ENCODE measurements at places on chromosomes 12 and 14.
A peak's percentile ranks its signal among the peaks of the same experiment; 100 is the strongest.

GRCh38 chr12:52506858-52507715 lies 13.1 kb downstream of the KRT5 start:
- no peak for DNase-seq

DNA sequence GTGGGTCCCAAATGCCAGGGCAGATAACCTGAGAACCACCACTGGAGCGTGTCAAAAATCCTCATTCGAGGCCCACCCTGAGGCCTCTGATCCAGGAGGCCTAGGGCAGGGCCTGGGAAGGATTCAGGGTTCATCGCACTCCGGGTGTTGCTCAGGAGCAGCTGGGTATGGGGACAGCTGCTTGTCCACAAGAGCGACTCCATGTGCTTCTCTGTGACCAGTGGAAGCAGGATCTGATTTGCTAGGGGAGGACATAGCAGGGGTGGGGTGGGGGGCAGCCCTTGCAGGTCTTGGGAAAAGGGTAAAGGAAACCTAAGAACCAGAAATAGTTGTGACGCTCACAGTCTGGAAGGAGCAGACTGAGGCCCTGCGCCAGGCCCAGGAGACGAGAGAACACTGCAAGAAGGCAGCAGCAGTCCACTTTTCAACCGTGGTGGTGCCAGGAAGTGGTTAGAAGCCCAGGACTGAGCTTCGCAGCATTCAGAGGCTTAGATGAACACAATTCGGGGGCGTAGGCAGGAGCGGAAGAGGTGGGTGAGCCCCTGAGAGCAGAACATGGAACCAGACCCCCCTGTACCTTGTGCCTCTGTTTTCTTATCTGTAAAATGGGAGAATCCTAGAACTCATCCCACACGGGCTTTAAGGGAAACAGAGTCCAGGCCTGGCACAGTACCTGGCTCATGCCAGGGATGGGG lies 33.7 kb downstream of the ITPK1 start:
- DNase-seq = no peak

DNA sequence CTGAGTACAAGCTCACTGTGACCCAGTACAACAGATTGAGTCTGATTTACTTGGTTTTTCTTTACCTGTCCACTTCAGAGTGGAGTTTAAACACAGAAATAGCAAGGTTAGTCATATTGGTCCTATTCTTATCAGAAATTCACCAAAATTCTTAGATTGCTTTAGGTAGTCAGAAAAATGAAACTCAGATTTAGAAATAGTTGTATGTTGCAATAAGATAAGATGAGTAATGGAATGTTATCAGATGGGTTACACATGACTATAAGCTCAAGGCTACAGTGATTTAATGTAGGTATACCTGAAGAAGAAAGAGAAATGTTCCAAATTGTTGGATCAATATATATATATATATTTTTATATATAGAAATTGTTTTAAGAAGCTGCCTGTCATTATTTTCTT lies 524.1 kb downstream of the LRFN5 start:
- no peak for DNase-seq

GRCh38 chr14:61328626-61329262 lies 7.4 kb downstream of the PRKCH start:
- DNase-seq = no peak

GRCh38 chr12:14148489-14149270 lies 167.3 kb upstream of the GRIN2B start:
- DNase-seq = no peak

GRCh38 chr12:78645956-78646355 lies 218.6 kb upstream of the SYT1 start:
- DNase-seq = no peak

DNA sequence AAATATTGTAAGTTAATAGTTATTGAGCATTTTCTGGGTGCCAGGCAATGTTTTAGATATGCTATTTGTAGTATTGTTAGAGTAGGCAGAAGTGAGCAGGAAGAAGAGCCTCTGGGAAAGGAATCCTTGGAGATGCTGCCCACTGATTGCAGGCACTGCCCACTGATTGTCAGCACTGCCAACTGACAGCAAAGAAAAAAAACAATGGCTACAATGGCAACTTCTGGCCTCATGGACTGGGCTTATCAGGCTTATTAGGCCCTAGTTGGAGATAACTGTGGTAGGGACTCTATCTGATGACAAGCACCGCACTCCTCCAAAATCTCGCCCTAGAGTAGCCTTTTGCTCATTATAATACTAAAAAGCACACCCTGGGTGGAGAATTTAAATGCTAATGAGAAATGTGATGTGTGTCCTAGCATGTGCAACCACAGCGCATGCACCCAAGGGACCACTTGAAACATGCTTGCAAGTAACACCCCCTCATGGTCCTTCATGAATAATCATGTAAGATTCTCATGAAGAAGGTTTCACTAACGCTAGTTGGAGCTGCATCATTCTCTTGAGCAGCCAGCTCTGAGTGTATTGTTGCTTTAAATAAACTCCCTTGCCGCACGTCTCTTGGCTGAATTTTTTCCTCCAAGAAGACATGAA lies 103.5 kb upstream of the PPP4R3A start:
- no peak for DNase-seq

- no peak for DNase-seq
These were observed 180.3 kb downstream of the RAD51B start for GRCh38 chr14:67999705-68000384.

DNA sequence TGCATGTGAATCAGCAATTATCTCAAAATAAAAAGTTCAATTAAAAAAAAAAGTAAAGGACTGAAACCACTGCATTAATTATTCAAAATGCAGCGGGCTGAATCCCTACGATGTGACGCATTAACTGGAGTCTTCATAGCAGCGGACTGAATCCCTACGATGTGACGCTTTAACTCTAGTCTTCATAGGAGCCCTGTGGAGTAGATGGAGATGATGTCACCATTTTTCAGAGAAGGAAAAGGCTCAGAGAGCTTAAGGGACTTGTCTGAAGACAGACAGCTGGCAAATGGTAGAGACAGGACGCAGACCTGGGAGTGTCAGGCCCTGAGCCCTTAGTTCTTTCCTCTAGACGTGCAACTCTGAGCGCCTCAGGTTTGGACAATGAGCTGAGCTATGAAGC lies 168.0 kb upstream of the MYL2 start:
- no peak for DNase-seq

- no peak for DNase-seq
These were observed 227.5 kb upstream of the ABCD2 start for GRCh38 chr12:39846971-39847650.

DNA sequence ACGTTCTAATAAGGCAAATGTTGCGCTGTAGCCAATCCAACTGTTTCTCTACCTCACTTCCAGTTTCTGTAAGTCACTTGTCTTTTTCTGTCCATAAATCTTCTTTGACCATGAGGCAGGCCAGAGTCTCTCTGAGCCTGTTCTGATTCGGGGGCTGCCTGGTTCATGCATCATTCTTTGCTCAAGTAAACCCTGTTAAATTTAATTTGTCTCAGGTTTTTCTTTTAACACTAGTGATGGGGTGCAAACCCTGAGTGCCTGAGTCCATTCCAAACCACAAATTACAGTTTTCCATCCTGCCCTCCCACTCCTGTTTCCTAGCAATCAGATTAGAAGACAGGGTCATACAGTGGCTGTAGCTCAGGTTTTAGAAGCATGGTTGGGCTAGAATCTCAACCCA lies 41.9 kb downstream of the VWF start:
- no peak for DNase-seq

DNA sequence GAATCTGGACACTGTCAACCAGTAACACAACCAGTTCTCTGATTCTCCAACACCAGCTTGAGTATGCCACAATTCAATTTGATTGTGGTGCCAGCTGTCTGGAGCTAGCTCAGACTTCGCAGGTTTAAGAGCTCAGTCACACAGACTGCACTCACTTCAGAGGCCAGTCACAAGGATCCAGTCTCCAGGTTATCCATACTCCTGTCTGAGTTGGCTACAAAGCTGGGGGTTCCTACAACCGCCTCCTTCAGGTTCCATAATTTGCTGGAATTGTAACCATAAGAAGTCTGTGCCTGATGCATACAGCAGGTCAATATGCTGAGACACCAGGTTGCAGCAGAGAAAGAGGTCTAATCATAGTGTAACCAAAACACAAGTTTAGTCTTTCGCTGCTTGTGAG lies 70.5 kb upstream of the CPSF6 start:
- no peak for DNase-seq

GRCh38 chr12:64273527-64274403 lies 51.7 kb upstream of the KICS2 start:
- DNase-seq = no peak

DNA sequence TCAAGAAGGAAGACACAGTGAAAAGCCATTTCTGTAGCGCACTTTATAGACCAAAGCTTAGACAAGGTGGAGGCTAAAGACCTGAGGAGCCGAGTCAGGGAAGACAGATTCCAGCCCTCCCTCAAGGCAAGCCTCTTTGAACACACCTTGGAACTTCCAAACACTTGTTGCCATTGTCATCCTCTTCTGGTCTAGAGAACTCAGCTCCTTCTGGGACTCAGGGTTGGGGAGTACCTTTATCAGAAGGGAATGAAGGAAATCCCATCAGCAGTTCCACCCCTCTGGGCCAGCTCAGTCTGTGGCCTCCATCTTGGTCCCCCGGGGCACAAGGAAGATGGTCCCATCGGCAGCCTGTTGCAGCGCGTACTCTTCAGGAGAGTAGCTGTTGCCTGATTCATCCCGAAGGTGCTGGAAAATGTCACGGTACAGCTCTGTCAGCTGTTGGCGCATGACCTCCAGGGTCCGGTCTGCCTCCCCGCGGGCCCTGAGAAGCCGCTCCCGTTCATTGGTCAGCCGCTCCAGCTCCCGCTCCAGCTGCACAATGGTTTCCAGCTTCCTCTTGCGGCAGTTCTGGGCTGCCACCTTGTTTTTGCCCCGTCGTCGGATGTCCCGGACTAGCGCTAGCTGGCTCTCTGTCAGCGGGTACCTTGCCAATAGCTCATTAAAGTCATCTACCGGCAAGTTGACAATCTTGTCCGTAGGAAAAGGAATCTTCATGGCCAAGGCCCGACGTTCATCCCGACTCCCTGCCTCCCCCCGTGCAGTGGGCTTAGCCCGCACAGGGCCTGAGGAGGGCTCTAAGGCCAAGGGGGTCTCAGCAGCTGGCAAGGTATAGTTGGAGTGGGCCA lies 8.5 kb downstream of the NFE2 start:
- DNase-seq = no peak

- no peak for DNase-seq
These were observed 53.3 kb upstream of the ETV6 start for GRCh38 chr12:11596141-11596540.

DNA sequence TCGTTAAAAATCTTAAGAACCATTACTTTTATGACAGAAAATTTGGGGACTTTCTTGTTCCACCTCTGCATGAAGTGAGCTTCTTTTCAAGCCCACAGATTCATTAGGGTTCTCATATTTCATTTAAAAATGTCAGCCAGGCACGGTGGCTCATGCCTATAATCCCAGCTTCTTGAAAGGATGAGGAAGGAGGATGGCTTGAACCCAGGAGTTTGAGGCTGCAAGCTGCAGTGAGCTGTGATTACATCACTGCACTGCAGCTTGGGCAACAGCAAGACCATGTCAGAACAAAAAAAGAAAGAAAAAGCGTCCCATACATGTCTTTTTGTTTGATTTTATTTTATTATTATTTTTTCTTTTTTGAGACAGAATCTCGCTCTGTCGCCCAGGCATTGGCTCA lies 43.4 kb upstream of the ATF1 start:
- DNase-seq = no peak

DNA sequence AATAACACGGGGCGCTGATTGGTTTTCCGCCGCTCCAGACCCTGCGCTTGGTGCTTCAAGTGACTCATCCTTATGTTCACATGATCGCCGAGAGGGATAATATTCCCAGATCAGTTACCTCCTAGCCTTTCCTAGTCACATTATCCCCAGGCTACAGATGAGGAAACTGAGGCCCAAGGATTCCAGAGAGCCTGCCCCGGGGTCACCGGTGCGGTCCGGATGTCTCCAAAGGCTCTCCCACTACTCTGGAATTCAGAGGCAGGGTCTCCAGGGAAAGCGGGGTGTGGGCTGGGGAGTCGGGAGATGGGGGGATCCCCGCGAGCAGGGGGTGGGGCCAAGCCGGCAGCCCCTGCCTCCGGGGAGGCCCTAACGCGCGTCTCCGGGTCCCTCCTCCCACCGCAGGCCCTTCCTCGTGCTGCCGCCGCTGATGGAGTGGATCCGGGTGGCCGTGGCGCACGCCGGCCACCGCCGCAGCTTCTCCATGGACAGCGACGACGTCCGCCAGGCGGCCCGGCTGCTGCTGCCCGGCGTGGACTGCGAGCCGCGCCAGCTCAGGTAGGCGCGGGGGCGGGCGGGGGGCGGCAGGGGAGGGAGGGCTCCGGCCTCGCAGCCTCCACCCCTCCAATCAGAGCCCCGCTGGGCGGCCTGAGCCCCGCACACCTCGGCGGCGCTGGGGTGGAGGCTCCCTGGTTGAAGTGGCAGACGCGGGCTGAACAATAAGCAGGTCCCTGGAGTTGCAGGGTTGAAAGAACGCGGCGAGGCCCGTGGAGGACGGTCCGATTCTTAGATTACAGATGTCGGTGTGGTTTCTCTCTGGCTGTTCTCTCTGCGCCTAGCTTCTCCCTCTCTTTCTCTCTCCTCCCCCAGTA lies 104.6 kb upstream of the PWP1 start:
- no peak for DNase-seq

- DNase-seq = peak; percentile 66
These were observed 32.9 kb downstream of the MVK start for GRCh38 chr12:109606320-109607028.

- DNase-seq = no peak
These were observed 2.0 kb downstream of the MAP4K5 start for GRCh38 chr14:50530358-50530757.

- DNase-seq = no peak
These were observed 1.1 kb downstream of the CCDC184 start for GRCh38 chr12:48184549-48184922.

- no peak for DNase-seq
These were observed 2.6 kb upstream of the TRPV4 start for GRCh38 chr12:109835827-109836226.

DNA sequence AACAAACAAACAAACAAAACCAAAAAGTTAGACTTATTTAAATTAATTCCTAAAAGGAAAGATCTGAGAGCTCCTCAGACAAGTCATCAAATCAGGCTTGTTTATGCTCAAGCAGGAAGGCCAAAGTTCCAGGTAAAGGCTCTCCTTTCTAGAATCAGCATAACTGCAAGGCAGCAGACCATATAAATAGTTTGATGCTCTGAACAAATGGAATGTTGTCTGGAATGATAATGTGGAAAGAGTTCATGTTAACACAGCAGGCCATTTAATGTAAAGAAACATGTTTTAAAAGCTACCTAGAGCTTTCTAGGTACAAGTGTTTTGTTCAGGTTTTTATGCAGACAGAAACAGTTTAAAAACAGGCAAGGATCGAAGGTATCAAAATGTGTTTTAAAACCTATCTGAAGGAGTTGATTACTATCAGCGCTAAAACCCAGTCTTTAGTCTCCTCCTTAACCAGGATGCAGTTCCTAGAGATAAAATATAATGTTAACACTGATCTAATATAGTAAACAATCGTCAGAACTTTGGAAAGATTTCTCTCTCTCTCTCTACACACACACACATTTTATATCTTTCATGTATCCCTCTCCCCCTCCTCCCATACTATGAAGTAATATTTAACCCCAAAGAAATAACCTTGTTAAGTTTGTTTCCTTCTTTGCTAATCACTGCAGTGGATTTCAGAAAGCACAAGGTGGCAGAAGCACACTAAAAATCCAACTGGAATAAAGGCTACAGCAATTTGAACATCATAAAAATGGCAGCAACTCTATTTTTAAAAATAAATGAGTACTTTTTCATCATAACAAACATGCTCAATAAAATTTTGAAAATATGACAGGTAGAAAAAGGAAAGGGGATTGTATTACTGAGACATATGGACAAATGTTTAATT lies 135.5 kb downstream of the PAWR start:
- no peak for DNase-seq

GRCh38 chr12:89567691-89568239 lies 41.9 kb upstream of the POC1B start:
- no peak for DNase-seq
